A375 (cell line): ENCODE measurements at places on chromosomes 11 and 22. TPM values are rescaled to one million over a fixed set of nuclear protein-coding genes. Genes with fewer than 3 reads are reported as not detected.

The RPL3 gene
- total RNA-seq = 2,938 and 3,056 TPM in 2 replicates

The FAM227A gene
- 0.60 and 0.82 TPM in 2 replicates for total RNA-seq

The ASPHD2 gene
- 1.4 and 2.1 TPM in 2 replicates for total RNA-seq

The ANO1 gene
- total RNA-seq = 29.3 and 29.5 TPM in 2 replicates

The LSP1 gene
- total RNA-seq = 0.13 and 1.8 TPM in 2 replicates

The ANKK1 gene
- 0.26 and 0.27 TPM in 2 replicates for total RNA-seq

The RAD9A gene
- total RNA-seq = 14.7 and 15.6 TPM in 2 replicates

The DUSP8 gene
- 0.15 and 0.37 TPM in 2 replicates for total RNA-seq

The PGM2L1 gene
- total RNA-seq = 0.19 and 0.49 TPM in 2 replicates

The RFPL1 gene
- not detected in 2 replicates for total RNA-seq

The LGR4 gene
- 3.5 and 5.0 TPM in 2 replicates for total RNA-seq

The SCGB1C1 gene
- not detected in 2 replicates for total RNA-seq

The NPTXR gene
- 0.83 and 1.3 TPM in 2 replicates for total RNA-seq
